ENCODE measurements at places on chromosomes 6 and 20. TPM values are rescaled to one million over a fixed set of nuclear protein-coding genes. Genes with fewer than 3 reads are reported as not detected.

The C6orf136 gene
- 11.3 TPM for total RNA-seq

The KCNK16 gene
- not detected for total RNA-seq

The C20orf141 gene
- total RNA-seq: 0.60 TPM

The MCUR1 gene
- 14.9 TPM for total RNA-seq

The AKIRIN2 gene
- 43.4 TPM for total RNA-seq

The C6orf141 gene
- 23.4 TPM for total RNA-seq

The PRPH2 gene
- total RNA-seq: not detected

The IL17F gene
- total RNA-seq: not detected

The EMILIN3 gene
- total RNA-seq: 0.54 TPM

The GJA10 gene
- total RNA-seq: not detected

The CST4 gene
- not detected for total RNA-seq

The IDH3B gene
- 136 TPM for total RNA-seq

The UST gene
- total RNA-seq: 2.9 TPM
